ENCODE measurements at places on chromosomes 3 and 15. TPM values are rescaled to one million over a fixed set of nuclear protein-coding genes. Genes with fewer than 3 reads are reported as not detected.

CCNDBP1 gene
- total RNA-seq = 40.3 TPM

GRCh38 chr3:24288496-24289236, 206.0 kb downstream of the THRB start:
- DNase-seq = no peak

- no peak for DNase-seq
These were observed 150.5 kb downstream of the NTRK3 start for GRCh38 chr15:88106074-88106473.

DNA sequence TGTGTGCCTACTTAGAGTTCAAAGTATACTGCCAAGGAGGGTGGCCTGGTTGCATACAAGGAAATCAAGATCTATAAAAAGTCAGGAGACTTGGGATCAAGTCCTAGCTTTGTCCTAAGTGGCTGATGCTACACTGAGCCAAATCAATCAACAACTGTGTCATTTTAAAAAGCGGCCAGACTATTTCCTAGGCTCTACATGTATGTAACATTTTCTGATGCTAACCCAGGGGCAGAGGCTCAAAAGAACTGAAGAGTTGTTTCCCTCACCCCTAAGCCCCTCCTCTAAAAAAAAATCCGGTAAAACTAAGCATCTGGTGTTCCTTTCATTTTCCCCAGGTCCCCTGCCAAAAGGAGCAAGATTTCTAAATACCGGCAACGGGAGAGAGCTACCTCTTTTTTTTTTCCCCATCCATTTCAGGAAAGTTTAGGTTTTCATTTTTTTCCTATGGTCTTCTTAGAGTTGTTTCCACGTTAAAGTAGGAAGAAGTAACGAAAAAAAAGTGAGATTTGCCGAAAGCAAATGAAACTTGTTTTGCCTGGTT, 18.8 kb upstream of the CHD2 start:
- no peak for DNase-seq

GRCh38 chr15:97545799-97546198, 414.7 kb upstream of the ARRDC4 start:
- no peak for DNase-seq

DNA sequence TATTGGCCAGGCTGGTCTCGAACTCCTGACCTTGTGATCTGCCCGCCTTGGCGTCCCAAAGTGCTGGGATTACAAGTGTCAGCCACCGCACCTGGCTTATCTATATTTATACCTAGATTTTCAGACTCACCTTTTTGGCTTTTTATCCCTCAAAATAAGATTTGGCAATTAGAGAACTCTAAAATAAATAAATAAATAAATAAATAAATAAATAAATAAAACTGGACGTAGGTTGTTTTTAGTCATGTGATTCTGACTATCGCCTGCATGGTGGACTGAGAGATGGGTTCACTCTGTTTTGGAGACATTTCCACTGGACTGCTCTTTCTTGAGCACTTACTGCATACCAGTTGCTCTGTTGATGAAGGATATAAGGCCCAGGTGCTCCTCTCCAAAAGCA, 46.2 kb upstream of the AKAP13 start:
- DNase-seq = no peak

DNA sequence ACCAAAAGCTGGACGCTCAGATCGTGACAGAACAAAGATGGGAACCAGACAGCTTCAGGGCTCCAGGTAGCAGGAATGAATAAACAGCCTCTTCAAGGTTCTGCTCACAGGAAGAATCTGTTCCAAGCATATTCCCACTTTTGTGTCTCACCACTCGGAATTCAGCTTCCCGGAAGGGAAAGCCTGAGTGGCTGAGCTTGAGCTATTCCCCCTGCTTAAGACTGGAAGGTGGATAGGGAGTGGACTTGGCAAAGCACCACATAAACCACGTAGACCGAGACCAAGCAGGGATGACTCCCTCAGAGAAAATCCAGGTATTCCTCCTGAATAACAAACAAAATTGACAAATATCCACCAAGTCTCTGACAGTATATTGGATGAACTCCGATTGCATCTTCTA, 180.2 kb upstream of the NR2F2 start:
- no peak for DNase-seq

All from IMR-90 (cell line).